Colonic mucosa (tissue), 4 donors: ENCODE measurements at places on chromosomes 1 and 21.

DNA sequence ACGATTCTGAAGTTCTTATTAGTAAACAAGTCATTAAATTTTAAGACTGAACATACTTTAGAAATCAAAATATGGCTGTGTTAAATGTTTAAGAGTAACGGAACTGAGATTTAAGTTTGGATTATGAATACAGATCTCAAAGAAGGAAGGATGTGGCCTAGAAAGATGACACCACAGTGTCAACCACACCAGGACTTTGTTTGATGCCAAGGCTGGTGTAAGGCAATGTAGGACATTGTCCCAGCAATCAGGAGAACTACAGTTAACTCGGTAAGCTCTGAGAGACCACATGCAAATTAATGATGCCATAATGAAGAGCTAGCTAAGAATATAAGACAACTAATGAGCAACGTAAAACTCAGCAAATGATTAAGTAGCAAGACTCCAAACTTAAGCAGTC, 932.9 kb downstream of the ADGRL2 start:
- no peaks in the 10 kb centered on the region for H3K27me3 ChIP-seq
- no peak overlapping the region for H3K4me3 ChIP-seq
- H3K27ac ChIP-seq: no peak overlapping the region
- no peak for DNase-seq
- no peaks in the 10 kb centered on the region for H3K36me3 ChIP-seq

- no peak for DNase-seq
- H3K27ac ChIP-seq: no peak overlapping the region
- H3K27me3 ChIP-seq: no peaks in the 10 kb centered on the region
- no peaks in the 10 kb centered on the region for H3K36me3 ChIP-seq
Observed at GRCh38 chr1:177830531-177831135, 139.2 kb downstream of the SEC16B start.

DNA sequence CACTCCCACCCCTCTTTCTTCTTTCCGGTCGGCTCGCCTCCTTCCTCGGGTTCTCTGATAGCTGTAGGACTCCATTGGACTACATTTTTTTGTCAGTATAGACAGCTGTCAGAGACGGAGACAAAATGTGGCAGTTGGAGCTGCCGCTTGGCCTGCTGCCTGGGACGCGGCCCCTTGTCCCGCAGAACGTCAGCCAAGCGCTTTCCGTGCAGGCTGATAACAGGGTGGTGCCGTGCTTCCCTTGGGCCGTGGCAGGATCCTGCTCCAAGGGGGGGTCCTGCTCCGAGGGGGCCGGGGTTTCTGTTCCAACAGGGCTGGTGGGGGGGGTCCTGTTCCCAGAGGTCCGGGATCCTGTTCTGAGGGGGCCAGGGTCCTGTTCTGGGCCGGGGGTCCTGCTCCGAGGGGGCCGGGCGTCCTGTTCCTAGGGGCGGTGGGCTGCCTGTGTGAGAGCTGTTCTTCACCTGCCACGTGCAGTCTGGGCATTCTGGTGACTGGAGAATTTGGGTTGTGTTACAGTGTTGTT, 4.9 kb downstream of the SKI start:
- H3K4me3 ChIP-seq: peak overlapping the region; percentile 63
- no peak for DNase-seq
- peak overlapping the region; percentile 80 for H3K27ac ChIP-seq
- peaks cover 36% of the 10 kb centered on the region for H3K4me1 ChIP-seq
- no peaks in the 10 kb centered on the region for H3K27me3 ChIP-seq
- no peaks in the 10 kb centered on the region for H3K36me3 ChIP-seq

- H3K36me3 ChIP-seq: no peaks in the 10 kb centered on the region
- DNase-seq: no peak
Observed at GRCh38 chr1:59350521-59350920, 53.6 kb downstream of the FGGY start.

DNA sequence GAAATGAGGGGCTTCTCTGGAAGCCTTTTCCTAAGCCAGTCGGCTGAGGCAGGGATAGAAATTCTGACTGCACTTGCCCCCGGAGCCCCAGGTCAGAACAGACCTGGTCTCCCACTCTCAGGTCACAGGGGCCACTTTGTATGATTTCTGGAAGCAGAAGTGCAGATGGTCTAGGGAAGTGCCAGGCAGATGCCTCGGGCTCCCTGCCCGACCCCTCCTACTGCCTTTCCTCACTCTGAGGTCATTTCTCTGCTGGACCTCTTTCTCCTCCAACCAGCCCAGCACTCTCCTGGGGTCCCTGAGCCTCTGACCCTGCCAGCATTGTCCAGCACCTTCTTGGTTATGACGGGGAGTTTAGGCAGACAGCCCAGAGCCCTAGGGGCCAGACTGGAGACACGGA, 8.7 kb downstream of the RUNX3 start:
- no peak for DNase-seq
- no peaks in the 10 kb centered on the region for H3K36me3 ChIP-seq
- H3K4me3 ChIP-seq: no peak overlapping the region
- no peak overlapping the region for H3K27ac ChIP-seq
- peaks cover 9% of the 10 kb centered on the region for H3K27me3 ChIP-seq
